RPMI8226 (cell line): ENCODE measurements at places on chromosomes 6 and 20.
A peak's percentile ranks its signal among the peaks of the same experiment; 100 is the strongest.

GRCh38 chr6:157677235-157677634 is 145.8 kb upstream of the SNX9 start:
- no peak for DNase-seq

DNA sequence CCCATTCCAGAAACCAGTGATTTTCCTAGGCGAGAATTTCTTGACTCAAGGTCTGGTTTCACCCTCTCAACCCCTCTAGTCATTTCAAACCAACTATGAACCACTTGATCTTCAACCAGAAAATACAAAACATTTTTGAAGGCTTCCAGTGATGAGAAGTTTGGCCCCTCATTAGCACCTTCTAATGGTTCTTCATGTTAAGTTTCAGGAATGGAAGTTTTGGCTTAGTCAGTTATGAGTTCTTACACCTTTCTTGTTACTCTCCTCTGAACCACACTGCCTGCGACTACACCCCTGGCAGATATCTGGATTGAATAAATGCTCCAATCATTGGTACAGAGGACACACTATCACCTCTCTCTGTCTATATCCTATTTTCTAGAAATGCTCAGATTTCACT is 67.2 kb downstream of the GJA10 start:
- DNase-seq, result no peak

DNA sequence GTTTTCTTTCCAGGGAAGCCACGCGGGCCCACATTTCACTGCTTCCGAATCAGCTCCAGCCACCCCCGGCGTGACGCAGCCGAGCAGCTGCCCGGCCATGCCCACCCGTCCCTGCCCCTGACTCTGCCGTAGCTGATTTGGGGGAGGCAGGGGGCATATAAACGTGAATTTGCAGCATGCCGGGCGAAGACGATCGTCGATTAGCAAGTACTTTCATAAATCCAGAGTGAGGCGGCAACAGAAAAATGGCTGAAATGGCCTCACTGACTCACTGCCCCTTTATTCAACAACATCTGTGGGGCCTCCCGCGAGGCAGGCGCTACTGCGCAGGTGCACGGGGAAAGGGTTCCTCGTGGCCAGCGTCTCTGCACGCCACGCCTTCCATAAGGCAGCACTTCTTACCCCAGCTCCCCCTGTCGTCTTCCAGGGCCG is 118.0 kb downstream of the DLL1 start:
- no peak for DNase-seq

DNA sequence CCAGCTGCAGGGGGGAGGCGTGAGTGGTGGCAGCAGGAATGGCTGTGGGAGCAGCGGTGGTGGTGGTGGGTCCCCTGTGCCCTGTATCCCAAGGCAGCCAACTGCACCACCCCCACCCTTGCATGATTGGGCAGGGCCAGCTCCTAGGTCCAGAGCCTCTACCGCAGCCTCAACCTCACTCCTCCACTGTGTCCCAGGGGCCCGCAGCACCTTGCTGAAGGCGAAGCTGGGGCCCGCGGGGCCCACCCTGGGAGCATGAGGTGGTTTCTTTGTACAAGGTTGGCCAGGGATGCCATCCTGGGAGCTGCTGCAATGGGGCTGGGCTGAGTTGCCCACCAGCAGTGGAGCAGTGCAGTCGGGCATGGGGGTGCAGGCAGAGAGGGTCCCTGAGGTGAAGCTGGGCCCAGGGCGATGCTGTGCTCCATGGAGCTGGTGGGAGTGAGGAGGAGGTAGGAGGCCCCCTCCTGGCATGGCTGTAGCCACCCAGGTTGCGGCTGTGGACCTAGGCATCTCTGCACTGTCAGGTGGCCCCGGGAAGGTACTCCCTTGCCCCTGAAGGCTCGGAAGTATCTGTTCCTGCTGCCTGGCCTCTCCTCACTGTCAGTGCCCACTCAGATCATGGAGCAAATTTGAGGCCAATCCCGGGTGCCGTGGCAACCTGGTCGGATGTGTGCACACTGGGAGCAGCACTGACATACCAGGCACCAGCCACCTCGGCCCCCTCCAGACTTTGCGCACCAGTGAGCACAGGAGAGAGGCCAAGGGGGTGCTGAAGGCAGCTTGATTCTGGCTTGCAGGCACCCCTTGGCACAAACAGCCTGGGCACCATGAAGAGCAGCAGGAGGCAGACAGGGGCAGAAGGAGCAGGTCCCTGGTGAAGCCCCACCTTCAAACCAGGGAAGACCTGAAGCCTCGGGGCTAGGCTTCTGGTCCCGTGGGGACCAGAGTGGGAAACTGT is 60.2 kb upstream of the L3MBTL3 start:
- no peak for DNase-seq

- no peak for DNase-seq
These were observed 69.5 kb downstream of the TTLL2 start for GRCh38 chr6:167394339-167394738.

DNA sequence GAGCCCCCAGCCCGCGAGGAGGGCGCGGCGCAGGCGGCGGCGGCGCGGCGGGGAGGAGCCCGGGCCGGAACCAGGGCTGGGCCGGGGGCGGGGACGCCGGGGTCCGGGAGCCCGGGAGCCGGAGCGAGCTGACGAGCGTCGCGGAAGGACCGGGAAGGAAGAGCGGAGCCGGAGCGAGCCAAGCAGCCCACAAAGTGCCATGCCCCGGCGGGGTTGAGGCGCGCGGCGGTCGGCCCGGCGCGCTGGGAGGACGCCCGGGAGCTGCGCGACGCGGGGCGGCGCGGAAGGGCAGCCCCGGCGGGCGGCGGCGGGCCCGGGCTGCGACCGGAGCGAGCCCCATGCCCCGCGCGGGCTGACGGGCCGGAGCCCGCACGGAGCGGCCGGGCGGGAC is 289 bp downstream of the FOXP4 start:
- DNase-seq, result peak; percentile 66

GRCh38 chr20:32458061-32458836 is 100.1 kb downstream of the ASXL1 start:
- no peak for DNase-seq
